ENCODE measurements at places on chromosomes 4 and X.

- no peak for DNase-seq
These were observed 26.9 kb downstream of the AFF1 start for GRCh38 chr4:86961605-86962295.

GRCh38 chr4:147787204-147787603 lies 55.3 kb downstream of the ARHGAP10 start:
- no peak for DNase-seq

DNA sequence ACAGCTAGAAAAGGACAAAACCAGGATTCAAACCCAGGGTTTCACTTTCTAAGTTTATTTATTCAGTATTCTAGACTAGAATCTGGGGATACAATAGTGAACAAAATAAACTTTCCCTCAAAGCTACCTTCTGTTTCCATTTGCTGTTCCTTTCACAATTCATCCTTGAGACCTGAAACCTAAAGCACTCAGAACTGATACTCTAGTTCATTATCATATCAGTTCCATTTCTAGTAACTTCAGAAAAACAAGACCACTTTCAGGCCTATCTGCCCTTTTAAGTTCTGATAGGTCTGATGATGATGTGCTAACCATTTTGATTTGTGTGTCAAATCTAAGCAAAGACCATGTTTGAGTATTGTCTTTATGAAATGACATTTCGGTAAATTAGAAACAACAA lies 7.8 kb upstream of the XK start:
- no peak for DNase-seq

DNA sequence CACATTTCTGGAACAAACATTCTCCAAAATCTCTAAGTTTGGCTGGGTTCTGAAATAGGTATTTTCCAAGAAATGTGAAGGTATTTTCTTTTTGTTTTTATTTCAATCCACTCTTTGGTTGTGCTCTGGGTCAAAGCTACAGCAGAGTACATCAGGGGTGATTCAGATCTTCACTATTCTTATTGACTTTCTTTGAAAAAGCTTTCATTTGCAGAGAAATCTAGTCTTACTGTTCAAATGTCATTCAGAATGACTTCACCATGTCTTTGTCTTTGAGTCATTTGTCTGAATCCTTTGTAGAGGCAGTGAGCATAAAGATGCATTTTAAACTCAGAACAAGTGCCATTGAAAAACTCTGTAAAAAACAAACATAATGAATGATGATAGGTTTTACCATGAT lies 547.2 kb upstream of the ADGRL3 start:
- no peak for DNase-seq

- DNase-seq, result no peak
These were observed 78.9 kb upstream of the PPP2R3B start for GRCh38 chrX:465418-466215.
